Brain (organoid and tissue), 16 donors: ENCODE measurements at places on chromosomes 5 and 9.
A peak's percentile ranks its signal among the peaks of the same experiment; 100 is the strongest.

- no peak for DNase-seq
Measured at GRCh38 chr5:313265-313664, 8.2 kb upstream of the AHRR start.

- no peak for DNase-seq
Measured at GRCh38 chr9:32258482-32258881, 126.0 kb upstream of the ACO1 start.

GRCh38 chr5:11903614-11904264 is 507 bp downstream of the CTNND2 start:
- DNase-seq = peak; percentile 78

DNA sequence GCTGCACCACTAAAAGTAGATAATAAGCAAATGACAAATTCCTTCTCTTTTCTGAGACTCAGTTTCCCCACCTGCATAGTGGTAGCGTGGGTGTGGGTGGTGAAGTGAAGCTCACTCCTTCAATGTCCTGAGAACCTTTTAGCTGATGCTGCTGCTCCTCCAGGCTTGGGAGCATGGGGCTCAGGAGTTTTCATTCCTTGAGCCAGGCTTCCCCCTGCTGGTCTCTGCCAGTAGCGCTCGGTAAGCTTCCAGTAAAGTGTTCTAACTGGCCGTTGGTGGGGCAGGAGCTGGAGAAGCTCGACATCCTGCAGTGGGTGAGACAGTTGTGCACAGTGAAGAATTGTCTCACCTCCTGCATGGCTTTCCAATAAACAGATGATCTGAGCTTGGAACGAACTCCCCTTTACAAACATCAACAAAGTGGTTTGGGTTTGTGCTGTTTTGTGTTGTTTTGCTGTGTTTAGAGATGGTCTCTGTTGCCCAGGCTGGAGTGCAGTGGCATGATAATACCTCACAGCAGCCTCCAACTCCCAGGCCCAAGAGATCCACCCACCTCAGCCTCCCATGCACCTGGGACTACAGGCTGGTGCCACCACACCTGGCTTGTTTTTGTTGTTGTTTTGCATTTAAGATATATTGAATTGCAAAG is 34.6 kb downstream of the SPARC start:
- peak; percentile 92 for DNase-seq

- DNase-seq = no peak
Measured at GRCh38 chr5:39019254-39019653, 54.9 kb downstream of the RICTOR start.

DNA sequence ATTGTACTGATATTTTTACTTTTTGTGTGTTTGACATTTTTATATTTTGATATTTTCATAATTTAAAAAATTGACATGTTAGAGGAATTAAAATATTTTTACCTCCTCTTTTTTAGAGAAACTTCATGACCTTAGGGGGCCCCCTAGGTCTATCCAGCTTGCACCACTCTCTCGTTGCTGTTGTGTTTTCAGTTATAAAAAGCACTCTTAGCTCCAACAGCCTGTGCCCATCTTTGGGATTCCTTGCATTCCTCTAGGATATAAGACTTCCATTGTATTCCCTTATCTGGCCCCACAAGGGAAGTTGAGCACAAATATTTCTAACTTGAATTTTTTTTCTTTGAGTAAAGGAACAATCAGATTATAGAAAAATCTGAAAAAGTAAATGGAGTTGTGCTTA is 245.3 kb downstream of the SH3GL2 start:
- DNase-seq = no peak

- DNase-seq = no peak
Measured at GRCh38 chr5:171707442-171707792, 78.2 kb upstream of the SMIM23 start.

DNA sequence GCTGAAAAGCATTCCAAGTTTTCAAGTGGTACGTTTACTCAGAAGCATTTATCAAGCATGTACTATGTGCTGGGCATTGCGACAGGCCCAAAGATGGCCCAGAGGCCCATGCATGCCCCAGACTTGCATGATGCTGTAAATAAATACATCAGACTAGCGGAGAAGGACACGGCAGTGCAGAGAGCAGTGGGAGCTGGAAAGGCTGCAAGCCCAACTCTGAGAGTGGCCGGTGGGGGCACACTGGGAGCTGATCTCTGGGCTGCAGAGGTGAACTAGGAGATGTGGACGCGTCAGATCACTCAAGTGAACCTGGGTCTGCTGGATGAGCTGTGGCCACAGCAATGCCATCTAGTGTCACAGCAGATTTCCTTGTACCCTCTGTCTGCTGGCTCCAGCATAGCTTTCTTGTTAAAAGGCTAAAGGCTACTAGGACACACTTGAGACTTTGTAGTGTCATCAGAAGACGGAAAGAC is 246.9 kb downstream of the FANCC start:
- no peak for DNase-seq

DNA sequence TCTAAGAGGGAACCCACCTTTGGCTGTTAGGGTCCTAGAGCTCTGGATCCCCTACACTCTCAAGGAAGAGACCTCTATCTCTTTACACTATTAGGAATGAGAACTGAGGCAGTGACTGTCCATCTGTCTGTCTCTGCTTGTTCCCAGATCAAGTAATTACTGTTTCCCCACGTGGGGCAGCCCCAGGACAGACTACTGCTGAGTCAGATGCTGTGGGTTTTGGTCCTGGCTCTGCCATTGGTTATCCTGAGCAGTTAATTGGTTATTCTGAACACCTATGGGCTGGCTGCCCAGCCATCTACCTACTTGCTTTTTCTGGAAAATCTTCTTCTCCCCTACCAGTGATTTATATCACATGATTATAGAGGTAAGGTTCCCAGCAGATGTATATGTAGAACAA is 33.3 kb downstream of the FBXO10 start:
- no peak for DNase-seq

GRCh38 chr9:26181836-26182235 is 503.6 kb upstream of the TUSC1 start:
- DNase-seq = no peak

DNA sequence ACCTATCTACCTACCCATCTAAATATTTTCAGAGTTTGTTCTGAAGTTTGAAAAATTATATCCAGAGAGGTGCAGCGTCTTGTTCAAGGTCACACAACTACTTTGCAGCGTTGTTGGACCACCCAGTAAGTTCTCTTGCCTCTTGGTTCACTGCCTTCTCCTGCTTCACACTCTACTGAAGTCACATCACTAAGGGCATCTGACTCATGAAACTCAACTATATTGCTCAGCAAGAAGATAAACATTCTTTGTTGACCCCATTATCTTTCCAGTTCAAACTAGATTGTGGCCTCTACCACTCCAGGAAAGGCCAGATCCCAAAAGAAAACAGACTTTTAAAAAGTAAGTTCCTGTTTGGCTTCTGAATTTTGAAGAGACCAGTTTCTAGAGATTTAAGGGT is 326.9 kb downstream of the SLIT3 start:
- DNase-seq = no peak
